ENCODE measurements at places on chromosomes 1 and 21.

GRCh38 chr1:91804546-91805023, 81.4 kb downstream of the TGFBR3 start:
- DNase-seq, result no peak

GRCh38 chr1:228974273-228974672, 239.0 kb downstream of the RHOU start:
- DNase-seq, result no peak

GRCh38 chr1:245880754-245881403, 626.2 kb downstream of the SMYD3 start:
- no peak for DNase-seq

GRCh38 chr1:36156329-36157114, 562 bp downstream of the MAP7D1 start:
- no peak for DNase-seq

DNA sequence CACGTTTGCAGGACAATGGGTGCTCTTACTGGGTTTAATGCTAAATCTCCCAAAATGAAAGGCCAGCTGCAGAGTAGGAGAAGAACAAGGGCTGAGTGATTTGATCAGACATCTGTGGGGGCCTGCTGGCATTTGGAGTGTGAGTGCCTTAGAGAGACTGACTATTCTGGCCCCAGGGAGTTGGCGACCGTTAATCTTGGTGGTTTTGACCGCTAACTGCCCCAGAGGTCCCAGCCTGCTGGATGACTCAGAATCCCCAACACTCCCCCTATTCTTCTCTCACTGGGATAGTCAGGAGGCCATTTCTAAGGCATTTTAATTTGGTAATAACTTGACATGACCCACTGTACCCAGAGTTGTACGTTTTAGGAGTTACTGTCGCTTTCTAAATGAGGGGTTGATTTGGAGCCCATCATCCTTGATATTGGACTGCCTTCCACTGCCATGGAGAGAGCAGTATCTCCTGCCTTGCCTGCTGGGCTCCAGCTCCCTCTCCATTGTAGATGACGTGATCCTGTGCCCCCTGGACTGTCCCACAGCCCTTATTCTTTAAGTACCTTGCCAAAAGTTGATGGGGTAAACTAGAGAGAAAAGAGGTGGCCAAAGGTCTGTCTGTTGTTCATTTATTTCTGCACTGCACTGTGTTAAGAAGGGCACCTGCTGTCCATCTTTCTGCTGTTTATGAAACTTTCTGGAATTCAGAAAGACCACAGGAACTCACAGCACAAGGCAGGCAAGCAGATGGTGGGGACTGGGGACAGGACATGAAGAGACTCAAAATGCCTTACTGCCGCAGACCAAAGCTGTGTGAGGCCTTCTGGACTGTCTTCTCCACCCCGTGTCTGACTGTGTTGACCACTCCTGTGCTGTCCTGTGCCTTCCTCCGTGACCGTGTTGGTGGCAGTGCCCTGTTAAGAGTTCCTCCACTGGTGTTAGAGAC, 98.2 kb upstream of the ARTN start:
- no peak for DNase-seq

GRCh38 chr1:238672262-238672661, 714.1 kb upstream of the CHRM3 start:
- no peak for DNase-seq

- DNase-seq, result no peak
These were observed 48.6 kb downstream of the PRKACB start for GRCh38 chr1:84192681-84193080.

- no peak for DNase-seq
These were observed 147.4 kb upstream of the NRIP1 start for GRCh38 chr21:15212206-15212605.

GRCh38 chr21:45558044-45558721, 15.9 kb upstream of the SLC19A1 start:
- DNase-seq, result no peak

DNA sequence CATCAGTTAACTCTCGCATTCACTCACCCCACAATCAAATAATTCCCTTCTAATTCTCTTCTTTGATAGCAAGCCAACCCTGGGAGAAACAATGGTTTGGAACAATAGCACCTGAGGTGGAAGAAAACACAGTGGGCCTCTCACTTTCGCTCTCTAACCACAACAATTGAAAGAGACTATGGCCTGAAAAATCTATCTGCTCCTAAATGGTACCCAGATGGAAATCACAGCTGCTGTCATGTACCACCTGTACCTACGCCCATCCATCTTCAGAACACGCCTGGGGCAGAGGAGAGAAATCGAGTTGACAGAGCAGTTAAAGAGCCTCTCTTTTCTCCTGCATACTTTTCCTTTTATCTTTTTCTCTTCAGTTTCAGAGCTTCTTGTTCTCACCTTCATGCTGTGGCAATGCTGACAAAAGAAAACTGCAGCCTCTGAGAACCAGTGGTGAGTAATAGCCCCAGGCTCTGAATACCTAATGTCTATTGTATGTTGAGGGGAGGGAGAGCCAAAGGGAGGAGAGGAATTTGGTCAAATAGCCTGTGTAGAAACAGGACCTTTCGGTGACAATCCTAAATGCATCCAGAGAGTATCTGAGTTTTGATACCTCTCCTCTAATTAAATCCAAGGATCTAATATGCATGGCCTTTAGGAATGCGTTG, 57.7 kb downstream of the ZC3H11B start:
- DNase-seq, result peak; percentile 20

- no peak for DNase-seq
These were observed 192.3 kb downstream of the SLC45A1 start for GRCh38 chr1:8510041-8510823.

- DNase-seq, result no peak
These were observed 117.8 kb downstream of the HHAT start for GRCh38 chr1:210446479-210446878.

- no peak for DNase-seq
These were observed 190.4 kb downstream of the NCAM2 start for GRCh38 chr21:21188513-21189195.

- peak; percentile 40 for DNase-seq
These were observed 57.8 kb upstream of the RAVER2 start for GRCh38 chr1:64686828-64687724.

DNA sequence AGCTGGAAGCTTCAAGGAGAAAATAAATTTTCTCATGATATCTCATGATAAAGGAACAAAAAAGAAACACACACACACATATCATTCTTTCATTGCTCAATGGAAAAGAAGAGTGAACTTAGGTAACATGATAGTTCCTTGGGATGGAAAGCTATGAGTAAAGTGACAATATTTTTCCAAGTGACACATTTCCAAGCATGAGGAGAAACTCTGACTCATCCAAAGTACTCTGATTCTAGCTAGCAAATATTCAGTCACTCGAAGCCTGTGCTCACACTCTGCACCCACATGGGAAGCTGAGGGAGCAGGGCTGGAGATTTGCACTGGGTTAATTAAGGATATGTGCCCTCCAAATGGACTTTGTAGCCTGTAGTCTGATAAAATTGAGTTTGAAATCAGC, 222.4 kb downstream of the LRRC40 start:
- no peak for DNase-seq

DNA sequence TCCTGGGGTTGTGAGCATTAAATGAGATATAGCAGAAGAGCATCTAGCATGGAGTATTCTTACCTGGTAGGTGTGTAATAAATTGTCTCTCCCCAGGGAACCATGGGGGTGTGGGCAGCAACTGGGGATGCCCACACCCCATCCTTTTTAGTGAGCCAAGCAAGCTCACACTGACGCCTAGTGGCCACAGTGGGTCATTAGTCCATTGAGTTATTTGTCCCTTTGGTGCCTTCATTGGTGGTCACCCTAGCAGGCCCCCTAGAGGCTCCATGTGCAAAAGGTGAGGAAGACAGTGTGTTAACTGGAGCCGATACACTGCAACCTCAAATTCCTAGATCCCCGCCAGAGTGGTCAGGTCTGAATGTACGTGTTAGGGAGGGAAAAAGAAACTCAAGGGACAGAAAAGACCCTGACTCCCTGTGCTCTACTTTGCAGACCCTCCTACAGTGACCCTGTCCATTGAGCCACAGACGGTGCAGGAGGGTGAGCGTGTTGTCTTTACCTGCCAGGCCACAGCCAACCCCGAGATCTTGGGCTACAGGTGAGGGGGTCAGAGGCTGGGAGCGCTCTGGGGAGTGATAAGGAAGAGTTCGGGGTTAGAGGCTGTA, 93.3 kb upstream of the CD1D start:
- DNase-seq, result peak; percentile 82
